D341Med (cell line): ENCODE measurements at places on chromosomes 2 and 18.

- no peak for DNase-seq
Observed at GRCh38 chr18:22257022-22257543, 87.7 kb downstream of the GATA6 start.

- peak; percentile 9 for DNase-seq
Observed at GRCh38 chr2:238237431-238238135, 2.3 kb downstream of the HES6 start.

- DNase-seq = no peak
Observed at GRCh38 chr2:130390460-130391057, 34.7 kb downstream of the PTPN18 start.

DNA sequence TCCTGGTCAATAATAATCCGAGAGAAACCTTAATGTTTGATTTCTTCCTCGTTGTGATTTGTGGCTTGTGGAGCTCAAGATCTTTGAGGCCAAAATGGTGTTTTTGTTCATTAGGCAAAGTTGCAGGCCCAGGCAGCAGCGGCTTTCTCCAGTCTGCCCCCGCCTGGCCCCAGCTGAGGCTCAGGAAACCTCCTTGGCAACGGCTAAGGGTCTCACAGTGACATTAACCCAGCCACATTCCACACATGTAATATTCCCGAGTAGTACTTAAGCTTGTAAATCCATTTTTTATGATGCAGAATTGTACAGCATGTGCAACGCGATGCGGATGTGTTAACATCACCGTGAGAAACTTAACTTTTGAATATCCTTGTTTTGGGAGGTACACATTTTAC is 200.1 kb downstream of the BCL11A start:
- DNase-seq = no peak

DNA sequence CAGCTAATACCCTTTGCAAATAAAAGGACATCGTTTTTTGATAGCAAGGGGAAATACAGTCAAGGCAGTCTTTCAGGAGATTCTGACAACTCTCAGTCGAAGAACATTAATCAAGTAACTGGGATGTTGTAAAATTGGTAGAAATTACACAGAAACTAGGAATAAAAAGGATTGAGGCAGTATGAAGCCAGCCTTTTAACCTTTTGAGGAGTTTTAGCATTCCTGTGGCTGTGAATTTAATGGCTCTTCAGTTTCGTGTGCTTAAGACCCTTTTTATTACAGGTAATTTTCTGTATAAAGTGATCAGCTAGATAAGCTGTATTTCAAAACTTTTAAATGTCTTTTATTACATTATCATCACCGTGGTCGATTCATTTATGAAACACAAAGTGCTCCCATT is 91.6 kb downstream of the ASXL3 start:
- DNase-seq = no peak
